AG08395 (cell line): ENCODE measurements at places on chromosomes 7 and 10.
A peak's percentile ranks its signal among the peaks of the same experiment; 100 is the strongest.

GRCh38 chr7:157719705-157720655 is 383.2 kb downstream of the DNAJB6 start:
- no peak for DNase-seq

GRCh38 chr10:113947184-113948041 is 93.0 kb downstream of the NHLRC2 start:
- no peak for DNase-seq

DNA sequence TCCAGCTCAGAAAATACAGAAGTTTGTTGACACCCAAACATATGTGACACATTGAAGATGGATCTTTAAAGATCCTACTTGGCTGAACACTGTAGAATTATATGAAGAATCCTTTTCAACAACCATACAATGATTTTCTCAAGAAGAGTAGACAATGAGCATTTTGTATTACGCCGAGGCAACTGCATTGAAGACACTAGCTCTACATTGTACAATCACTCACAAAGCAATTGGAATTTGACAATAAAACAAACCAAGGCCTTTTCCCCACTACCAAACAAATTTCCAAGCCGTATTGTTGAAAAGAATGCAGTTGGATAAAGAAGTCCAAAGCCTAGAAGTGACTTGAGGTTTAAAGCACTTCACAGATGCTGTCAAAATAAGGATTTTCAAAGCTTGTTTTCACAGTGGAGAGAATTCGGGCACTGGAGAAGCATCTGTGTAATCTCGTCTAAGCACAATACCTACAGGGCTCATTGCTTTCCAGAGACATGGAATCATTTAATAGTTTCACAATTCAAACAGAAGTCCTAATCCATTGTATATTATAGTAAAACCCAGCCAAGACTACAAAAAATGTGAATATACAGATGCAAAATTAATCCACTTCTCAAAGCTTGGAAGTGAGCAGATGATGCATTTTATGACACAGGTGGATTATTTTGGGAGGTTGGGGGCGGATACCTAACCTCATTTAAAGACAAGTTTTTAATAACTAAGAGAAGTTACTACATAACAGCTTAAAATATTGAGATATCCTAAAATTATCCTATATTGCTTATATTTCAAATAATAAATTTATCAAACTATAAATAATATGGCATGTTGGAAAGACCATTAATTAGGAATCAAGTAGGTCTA is 78.6 kb downstream of the SORCS1 start:
- DNase-seq, result no peak

DNA sequence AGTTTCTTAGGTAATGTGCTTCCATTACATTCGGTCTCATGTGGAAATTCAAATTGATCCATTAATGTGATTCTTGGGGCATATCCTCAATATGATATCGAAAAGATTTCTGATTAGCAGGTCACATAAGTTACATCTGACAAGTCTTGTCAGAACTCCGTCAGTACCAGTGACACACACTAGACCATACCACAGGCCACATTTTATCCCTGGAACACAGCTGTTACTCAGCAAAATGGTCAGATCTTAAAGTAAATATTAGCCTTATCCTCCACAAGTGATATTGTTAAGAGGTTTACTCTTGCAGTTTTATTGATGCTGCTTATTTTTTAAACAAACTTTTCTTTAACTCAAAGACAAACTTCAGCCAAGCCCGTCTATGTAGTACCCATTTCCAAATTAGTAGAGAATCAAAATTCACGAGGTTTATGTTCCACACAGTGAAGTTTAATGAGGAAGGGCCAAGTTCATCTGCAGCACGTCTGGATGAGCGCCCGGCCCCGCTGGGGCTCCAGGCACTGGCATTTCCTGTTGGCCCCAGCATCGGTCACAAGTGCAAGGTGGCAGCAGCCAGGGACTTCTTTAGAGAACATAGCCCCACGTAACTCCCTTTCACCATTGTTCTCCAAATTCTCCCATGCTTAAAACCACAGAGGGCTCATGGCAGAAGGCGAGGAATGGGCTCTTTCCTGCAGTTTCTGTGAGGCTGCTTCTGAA is 132.2 kb downstream of the VIPR2 start:
- DNase-seq, result no peak

- DNase-seq, result no peak
These were observed 142.3 kb upstream of the EFCAB10 start for GRCh38 chr7:105723572-105723971.

DNA sequence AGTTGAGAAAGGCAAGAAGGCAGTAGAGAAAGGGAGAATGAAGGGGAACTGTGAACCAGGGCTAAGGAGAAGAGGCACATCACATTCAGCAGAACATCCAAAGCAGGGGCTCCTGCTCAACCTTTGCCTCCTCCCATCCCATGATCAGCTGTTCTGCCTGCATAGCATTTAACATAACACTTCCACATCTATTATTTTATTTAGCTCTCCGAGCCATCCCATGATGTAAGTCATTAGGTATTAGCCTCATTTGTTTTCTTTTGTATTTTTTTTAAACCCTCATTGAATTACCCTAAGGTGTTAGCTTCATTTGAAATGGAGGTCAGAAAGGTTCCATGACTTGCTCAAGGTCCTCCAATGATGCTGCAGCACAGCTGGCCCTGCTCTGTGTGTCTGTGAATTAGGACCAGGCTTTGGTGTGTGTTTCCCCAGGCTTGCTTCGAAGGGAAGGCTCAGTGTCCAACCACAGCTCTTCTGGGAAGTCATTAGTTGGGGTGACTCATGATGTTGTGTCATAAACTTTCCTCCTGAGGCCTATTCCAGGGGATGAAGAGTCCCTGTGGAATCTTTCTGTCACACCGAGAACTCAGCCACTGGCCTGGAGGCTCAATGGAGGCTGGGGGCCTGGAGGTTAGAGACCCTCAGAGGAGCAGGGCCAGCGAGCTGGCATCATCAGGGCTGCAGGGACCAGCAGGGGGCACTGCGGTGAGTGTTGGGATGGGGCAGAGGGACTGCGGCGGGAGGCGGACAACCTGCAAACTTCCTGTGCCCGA is 16.5 kb downstream of the NPFFR1 start:
- peak; percentile 98 for DNase-seq

- DNase-seq, result peak; percentile 22
These were observed 2.8 kb downstream of the EEPD1 start for GRCh38 chr7:36155811-36156361.

DNA sequence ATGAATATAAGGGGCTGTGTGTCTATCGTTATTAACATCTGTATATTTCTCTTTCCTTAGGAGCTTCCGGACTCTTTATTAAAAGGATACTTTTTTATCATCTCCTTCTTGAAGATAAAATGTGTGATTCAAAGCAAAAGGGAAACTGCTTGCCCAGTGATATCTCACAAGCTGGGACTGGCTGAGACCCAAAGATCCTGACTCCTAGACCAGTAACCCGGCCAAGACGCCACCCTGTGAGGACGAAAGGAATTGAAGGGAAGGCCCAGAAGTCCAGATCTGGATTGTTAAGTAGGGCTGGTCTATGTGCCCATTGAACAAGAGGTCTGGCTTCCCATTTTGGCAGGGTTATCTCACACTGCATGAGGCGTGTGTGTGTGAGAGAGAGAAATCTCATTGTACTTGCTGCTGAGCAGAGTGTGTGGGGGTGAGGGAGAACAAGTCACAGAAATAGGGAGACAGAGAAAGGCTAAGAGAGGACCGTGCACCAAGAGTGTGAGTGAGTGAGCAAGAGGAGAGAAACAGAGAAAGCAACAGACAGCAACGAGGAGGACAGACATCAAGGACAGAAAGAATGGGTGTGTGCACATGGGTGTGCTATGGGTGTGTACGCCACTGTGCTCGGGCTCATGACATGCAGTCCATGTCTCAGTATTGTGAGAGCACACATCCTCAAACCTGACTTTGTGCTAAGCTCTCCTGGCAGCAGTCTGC is 75.4 kb downstream of the PLXNA4 start:
- peak; percentile 86 for DNase-seq

GRCh38 chr7:141073641-141074161 is at the start of gene TMEM178B:
TMEM178B (plus strand) TSS chr7:141074064.
- no peak for DNase-seq

DNA sequence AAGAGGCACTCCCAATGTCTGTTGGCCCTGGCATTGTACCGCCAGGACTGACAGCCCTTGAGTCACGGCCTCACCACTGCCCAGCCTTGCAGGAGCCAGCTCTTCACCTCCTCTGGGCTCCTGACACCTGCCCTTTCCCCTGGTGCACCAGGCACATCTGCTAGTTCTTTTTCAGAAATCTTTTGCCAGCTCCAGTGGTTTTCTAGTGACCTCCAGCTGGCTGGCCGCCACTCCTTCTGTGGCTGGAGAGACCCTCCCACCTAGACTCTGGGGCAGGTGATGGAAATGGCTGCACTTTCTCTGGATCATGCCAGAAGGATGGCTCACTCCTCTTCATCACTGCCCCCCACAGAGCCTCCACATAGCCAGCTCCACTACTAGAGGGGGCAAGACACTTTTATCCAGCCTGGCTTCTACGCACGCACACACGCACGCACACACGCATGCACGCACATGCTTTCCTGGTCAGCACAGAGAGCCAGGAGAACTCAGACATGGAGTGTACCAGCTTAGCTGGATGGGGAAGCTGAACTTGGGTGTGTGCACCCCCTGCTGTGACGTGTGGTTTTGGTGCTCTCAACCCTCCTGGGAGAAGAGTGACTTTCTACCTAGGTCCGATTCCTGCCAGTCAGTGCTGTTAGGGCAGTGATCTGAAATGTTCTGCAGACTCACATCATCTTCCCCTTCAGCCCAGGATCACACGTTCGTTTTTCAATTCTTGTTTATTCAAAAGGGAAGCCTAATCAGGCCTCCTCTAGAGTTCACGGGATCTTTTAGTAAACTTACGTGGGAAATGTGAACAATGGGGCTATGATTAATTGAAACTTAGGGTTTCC is 222.0 kb downstream of the PRPF18 start:
- DNase-seq, result no peak

GRCh38 chr7:142809671-142810070 is 38.9 kb downstream of the PRSS2 start:
- DNase-seq, result no peak

GRCh38 chr10:72255977-72256729 is 17.6 kb upstream of the DDIT4 start:
- DNase-seq, result no peak

DNA sequence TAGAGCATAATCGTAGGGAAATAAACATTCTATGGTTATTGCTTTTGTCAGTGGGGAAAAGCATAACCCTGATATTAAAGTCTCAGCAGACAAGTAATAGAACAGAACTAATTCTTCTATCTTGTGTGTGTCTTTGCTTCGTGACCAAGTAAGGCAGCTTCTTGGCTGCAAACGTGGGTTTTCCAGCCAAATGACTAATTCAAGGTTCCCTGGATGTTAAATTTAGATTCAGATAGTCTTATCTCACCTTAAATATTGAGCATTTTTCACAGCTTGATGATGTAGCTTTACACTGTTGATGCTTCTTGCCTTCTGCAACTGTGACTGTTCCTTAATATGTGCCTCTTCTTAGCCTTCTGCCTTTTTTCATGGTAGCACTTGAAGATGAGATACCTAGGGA is 113.0 kb downstream of the EXOC4 start:
- no peak for DNase-seq

GRCh38 chr10:76303682-76304316 is 872.4 kb downstream of the LRMDA start:
- peak; percentile 80 for DNase-seq

DNA sequence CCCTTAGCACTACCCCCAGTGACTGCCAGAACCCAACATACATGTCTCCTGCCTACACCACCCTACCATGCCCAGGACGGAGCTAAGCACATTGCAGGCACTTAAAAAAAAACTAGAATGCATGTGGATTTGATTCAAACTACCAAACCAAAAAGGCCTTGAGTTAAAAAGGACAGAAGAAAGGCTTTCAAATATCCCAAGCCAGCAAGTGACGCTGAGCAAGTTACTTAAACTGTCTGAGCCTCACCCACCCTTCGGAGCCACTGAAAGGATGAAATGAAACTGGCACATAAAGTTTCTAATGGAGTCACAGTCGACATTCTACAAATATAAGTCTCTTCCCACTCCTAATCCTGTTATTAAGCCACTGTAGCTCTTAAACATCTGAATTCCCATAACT is 1.8 kb downstream of the CPXM2 start:
- no peak for DNase-seq
